ENCODE measurements at places on chromosomes 16 and 17.
A peak's percentile ranks its signal among the peaks of the same experiment; 100 is the strongest.

DNA sequence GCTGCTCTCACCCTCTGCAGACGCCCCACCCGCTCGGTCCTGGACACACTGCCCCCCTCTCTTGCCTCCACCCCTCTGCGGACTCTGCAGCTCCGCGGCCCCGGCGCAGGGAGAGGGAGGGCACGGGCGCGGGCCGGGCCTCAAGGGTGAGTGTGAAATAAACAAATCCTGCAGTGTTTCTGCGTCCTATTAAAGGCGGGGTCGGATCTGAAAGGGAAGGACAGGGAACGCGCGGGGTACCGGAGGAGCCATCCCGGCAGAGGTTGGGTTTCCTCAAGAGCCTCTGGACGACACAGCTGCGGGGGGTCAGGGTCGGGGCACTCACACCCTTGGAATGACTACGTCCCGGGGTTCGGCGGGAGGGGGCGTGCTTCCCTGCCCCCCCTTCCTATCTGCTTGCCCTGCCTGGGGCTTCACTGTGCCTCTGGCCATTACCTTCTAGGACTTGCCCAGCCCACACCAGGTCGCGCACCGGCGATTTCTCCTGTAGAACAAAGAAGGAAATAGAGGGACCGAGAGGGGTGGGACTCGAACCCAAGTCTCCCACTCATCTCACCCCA is 466 bp upstream of the HSF4 start:
- DNase-seq, result no peak

GRCh38 chr17:73030501-73030921 is 62.0 kb downstream of the SLC39A11 start:
- no peak for DNase-seq

DNA sequence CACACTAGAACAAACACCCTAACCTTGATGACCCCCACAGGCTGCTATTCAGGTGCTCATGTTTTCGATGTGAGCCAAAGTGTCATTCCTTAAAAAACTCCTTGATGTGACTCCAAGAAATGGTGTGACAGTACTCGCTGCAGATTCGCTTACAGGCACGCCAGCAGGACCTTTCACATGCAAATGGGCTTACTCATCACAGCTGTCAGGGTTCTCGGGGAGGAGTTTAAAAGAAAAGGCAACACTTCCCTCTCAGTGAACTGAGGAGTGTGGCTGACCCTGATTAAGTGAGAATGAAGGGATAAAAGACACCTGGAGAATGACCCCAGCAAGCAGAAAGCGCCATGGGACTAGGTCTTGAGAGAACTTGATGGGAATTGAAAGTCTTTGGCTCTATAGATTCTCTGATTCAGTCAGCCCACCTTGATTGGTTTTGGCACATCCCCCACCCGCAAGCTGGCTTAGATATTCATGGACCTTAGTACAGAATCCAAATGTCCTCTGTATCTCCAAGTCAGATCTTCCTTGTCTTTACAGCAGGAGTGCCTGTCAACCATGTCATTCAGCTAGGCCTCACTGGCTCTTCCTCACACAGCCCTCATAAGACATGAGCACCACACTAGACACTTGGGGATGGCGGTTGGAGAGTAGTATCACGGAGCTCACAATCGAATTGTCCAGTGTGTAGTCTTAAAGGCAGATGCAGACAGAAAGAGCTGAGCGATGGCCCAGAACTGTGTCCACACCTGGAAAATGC is 82.6 kb downstream of the HIC1 start:
- DNase-seq, result no peak

DNA sequence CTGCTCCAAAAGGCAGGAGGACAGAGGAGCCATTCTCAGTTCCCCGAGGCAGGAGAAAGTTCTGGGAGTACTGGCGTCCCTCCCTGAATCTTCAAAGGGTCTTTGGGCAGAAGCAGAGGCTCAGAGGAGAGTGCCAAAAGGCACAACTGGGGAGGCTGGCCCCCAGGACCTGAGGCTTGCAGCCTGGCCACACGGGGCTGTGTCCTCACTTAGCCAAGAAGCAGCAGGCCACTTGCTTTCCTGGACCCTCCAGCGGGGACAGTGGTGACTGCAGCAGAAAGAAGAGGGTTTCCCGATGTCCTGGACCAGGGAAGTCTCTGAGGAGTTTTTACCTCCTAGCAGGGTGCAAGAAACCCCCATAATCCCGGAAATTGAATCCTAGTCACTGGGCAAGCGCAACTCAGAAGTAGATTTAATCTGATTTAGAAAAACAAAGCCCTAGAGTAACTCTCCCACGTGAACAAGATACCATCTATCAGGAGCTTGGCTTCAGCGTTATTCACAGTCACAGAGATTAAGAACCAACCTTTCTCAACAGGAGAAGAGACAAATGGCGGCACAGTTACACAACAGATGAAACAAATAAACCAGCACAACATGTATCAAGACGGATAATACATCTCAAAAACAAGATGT is 25.5 kb upstream of the BCO1 start:
- no peak for DNase-seq

- no peak for DNase-seq
Measured at GRCh38 chr17:21170809-21171208, 43.2 kb downstream of the TMEM11 start.

GRCh38 chr17:42027590-42027889 is 7.7 kb downstream of the NKIRAS2 start:
- DNase-seq, result no peak

DNA sequence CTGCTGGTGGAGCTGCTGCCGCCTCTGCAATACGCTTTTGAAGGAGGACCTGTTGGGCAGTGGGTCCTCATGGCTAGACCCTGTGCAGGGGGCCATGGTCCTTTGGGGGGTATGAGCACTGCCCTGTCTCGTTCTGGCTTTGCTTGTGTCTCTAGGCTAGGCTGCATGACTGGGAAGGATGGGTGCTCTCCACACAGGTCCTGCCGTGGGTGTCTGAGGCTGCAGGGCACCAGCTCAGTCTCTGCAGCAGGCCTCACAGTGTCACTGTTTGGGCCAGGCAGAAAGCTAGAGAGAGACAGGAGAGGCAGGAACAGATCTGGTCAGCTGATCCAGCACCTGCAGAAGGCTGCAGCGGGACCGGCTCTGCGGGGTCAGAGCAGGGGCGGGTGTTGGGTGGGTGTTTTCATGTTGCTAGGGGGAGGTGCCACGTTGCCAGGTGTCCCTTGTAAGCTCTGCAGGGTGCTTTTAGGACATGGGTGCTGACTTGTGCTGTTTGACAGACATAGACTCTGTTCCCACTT is 111.4 kb downstream of the SNX29 start:
- peak; percentile 63 for DNase-seq

GRCh38 chr17:55446581-55447205 is 25.1 kb upstream of the MMD start:
- no peak for DNase-seq

- peak; percentile 85 for DNase-seq
Measured at GRCh38 chr17:75619506-75620431, 13.5 kb upstream of the SMIM5 start.

DNA sequence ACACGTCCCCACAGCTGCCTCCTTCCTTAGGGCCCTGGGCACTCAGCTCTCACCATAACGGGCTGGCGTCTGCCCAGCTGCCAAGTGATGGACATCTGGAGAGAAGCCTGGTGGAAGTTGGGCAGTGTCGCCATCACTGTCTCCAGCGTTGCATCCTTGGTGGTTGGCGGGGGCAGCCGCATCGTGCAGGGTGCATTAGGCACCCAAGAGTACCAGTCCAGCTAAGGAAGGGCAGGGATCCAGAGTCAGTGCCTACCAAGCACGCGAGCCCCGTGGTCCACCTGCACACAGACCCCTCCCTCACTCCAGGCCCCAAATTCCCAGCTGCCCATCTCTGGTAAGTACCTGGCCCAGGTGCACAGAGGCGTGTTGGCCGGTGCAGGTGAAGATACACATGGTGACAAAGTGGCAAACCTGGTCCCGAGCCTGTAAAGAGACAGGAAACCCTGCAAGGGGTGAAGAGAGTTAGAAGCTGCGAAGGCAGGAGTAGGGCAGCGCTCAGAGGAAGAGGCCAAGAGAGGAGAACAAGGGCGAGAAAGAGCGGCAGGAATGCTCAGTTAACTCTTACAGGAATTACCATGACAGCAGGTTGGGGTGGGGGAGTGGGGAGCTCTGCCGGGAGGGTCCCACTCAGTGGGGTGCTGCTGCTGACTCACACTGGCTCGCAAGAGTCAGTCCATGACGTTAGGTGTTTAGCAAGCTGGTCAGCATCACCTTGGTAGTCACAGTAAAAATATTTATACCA is 9.5 kb downstream of the ALOX15 start:
- no peak for DNase-seq

GRCh38 chr17:56785997-56786680 is 47.6 kb downstream of the C17orf67 start:
- no peak for DNase-seq

DNA sequence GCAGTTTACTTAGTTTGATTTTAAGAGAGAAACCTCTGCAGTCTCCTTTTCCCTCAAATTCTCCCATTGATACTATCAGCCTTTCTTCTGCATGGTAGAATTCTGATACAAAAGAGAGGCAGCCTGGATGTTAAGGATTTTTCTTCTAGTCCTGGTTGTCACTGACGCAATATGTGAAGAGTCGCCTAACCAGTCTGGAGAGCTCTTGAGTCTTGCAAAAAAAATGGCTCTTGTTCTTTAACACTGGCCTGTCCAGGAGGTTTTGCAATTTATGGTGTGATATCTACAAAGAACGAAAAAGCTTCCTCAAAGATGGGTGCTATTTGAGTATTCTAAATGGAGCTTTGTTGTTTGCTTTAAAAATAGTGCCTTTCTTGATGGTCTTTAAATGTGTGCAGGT is 28.9 kb downstream of the COX10 start:
- DNase-seq, result no peak

- no peak for DNase-seq
Measured at GRCh38 chr17:1398931-1399678, 917 bp downstream of the YWHAE start.

- DNase-seq, result no peak
Measured at GRCh38 chr16:4691666-4692412, 1.5 kb upstream of the NUDT16L1 start.

DNA sequence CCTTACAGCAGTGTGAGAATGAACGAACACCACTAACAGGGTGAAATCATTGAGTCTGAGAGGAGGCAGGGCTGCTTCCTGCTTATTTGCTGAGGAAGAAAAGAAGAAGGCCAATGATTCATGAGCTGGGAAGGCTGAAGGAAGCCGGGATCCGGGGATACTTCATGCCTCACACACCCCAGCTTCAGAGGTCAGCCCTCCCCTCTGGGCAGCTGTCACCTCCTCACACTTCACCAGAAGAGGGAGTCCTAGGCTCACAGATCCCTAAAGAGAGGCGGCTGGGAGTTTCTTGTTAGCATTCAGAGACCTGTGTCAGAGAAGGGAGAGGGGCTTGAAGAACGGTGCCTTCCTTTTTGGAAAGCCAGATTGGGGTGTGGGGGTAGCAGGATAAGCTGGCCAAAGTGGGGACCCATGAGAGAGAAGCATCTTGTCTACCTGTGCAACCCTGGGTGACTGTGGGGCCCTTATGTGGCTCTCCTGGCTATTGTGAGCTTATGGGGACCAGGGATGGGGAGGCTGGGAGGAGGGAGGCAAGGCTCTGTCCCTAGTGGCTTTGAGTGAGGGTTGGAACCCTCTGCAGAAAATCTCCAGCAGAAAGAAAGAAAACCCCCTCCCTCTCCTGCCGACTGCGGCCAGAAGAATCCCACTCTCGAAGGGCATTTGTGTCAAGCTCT is 94.6 kb downstream of the RGS9 start:
- DNase-seq, result peak; percentile 36

GRCh38 chr16:81541314-81541713 is 96.7 kb downstream of the CMIP start:
- no peak for DNase-seq

GRCh38 chr16:31467151-31467773 is 4.7 kb upstream of the TGFB1I1 start:
- DNase-seq, result no peak

DNA sequence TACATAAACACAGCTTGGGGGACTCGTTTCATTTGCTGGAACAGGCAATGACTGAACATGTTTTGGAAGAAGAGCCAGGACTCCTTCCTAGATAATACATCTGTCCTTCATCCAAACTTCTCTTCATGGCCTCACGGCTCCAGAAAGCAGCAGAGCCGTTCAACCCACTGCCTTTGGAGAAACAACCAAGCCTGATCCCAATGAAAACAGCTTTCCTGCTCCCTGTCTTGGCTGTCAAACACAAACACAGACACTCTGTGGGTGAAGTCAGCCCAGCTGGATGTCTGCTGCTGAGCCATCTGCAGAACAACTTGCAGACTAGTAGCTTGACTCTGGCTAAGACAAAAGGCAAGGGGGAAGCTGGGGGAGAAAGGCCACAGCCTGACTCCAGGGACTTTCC is 345.1 kb upstream of the PSMD7 start:
- no peak for DNase-seq

GRCh38 chr16:85193115-85193493 is 80.8 kb upstream of the CIBAR2 start:
- no peak for DNase-seq

- DNase-seq, result peak; percentile 35
Measured at GRCh38 chr16:55711959-55712876, 56.4 kb downstream of the SLC6A2 start.

DNA sequence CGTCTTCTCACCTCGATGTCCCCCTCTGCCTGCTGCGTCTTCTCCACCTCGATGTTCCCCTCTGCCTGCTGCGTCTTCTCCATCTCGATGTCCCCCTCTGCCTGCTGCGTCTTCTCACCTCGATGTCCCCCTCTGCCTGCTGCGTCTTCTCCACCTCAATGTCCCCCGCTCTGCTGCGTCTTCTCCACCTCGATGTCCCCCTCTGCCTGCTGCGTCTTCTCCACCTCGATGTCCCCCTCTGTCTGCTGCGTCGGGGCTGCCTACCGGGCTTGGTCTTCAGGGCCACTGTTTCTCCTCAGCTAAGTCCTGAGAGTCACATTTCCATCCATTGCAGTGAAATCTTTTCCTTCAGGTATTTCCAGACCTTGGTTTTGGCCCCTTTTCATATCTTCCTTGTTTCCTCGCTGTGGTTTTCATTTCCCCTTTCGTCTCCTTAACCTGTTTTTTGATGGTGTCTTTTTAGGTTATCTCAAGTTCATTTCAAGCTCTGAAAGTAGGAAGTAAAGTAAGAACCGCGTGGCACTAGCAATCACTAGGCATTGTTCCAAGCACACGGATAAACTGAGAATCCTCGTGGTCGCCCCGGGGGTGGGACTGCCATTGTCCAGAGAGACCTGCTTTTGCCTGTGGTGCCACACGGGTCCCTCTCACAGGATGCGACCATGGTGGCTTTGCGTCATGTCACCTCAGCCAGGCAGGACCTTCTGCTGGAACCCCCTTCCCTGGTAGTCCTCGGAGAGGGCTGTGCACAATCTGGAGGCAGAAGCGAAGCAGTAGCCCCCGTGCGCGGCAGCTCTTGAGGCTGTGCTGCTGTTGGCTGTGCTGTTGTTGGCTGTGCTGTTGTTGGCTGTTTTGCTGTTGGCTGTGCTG is 9.5 kb upstream of the ZNF750 start:
- no peak for DNase-seq

DNA sequence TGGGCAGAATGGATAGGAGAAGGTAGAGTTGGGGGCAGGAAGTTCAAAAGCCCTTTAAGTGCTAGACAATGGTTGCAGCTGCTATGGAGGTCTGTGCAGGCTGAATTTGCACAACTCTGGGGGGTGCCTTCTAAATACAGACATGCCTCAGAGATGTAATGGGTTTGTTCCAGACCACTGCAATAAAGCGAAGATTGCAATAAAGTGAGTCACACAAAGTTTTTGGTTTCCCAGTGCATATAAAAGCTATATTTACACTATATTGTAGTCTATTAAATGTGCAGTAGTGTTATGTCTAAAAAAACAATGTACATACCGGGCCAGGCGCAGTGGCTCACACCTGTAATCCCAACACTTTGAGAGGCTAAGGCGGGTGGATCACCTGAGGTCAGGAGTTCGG is 60.5 kb upstream of the MYOCD start:
- no peak for DNase-seq

- no peak for DNase-seq
Measured at GRCh38 chr17:36592716-36593321, 1.1 kb downstream of the DHRS11 start.

- DNase-seq, result peak; percentile 24
Measured at GRCh38 chr17:9987779-9988585, 82.9 kb upstream of the RCVRN start.
